ENCODE measurements at places on chromosomes 3 and 15.
A peak's percentile ranks its signal among the peaks of the same experiment; 100 is the strongest.

GRCh38 chr15:96867992-96868391, 537.5 kb downstream of the NR2F2 start:
- DNase-seq, result no peak

DNA sequence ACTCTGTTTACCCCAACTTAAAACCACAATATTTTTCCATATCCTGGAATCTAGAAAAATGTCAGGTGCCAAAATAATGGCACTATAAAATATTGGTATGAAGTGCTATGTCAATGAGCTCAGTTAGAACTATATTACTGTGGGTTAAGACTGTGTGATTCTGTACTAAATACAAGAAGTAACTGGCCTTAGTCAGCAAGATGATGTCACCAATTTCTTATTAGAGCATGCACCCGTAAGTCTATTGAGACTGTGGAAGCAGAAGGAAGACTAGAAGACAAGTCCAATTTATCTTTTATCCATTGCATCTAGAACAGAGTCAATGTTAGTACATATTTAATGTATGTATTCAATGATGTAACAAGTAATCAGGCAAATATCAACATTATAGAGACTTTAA, 25.0 kb downstream of the LRRC58 start:
- no peak for DNase-seq

DNA sequence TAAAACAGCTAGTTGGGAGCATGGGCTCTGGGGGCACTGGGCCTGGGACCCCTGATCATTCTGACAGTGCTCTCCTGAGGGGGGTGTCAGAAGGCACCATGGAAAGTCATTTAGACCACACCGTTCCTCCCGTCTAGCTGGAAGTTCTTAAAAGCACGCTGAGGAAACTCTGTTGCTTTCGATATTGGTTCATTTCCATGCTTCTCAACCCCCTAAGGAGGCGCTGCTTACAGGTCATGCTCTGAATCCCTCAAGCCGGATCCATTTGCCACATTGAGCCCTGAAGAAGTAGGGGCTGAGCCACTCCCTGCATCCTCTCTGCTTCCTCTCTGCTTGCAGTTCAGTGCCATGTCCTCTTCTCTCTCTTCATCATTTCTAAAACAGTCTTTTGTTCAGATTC, 187.2 kb downstream of the CACNA2D3 start:
- DNase-seq, result no peak

GRCh38 chr15:35458176-35458856, 87.6 kb downstream of the DPH6 start:
- no peak for DNase-seq

DNA sequence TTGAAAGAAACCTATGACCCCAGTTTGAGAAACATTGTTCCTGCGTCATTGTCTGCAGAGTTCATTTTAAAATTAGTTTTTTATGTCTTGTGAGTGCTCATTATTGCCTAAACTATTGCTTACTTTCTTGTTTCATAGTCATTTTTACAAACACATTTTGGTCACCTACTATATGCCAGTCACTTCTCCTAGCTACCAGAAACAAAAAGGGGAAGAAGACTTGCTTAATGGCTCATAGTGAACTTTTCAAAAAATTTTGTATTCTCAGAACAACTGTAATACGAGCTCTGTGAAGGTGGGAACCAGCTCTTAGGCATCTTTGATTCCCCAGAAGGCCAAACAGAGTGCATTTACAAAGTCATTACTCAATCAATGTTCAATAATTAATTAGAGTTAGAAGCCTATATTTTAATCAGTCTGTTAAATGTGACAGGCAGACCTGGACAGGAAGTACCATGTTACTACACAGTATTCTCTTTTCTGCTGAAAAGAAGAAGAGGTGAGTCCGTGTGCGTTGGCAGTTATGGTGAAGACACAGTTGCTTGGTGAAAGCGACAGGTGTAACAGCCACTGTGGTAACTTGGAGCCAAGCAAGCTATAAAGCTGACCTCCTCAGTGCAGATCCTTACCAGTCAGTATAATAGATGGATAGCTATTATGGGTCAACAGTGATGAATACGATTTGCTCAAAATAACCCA, 46.6 kb downstream of the DPPA2 start:
- DNase-seq, result no peak

- DNase-seq, result no peak
Measured at GRCh38 chr3:186882150-186882524, 39.6 kb downstream of the ADIPOQ start.

GRCh38 chr3:59595830-59596229, 546.0 kb upstream of the CFAP20DC start:
- no peak for DNase-seq

DNA sequence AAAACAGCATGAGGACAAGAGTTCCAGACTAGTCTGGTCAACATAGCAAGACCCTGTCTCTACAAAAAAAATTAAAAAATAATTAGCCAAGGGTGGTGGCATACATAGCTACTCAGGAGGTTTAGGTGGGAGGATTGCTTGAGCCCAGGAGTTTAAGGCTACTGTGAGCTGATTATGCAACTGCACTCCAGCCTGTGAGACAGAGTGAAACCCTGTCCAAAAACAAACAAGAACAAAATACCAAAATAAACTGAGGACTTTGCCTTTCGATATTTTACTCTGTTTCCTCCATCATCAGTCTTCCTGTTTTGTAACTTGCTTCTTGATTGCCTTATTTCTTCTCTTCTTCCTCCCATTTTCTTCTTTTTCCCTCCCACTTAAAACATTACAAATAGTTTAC, 504.4 kb downstream of the ROBO1 start:
- no peak for DNase-seq

DNA sequence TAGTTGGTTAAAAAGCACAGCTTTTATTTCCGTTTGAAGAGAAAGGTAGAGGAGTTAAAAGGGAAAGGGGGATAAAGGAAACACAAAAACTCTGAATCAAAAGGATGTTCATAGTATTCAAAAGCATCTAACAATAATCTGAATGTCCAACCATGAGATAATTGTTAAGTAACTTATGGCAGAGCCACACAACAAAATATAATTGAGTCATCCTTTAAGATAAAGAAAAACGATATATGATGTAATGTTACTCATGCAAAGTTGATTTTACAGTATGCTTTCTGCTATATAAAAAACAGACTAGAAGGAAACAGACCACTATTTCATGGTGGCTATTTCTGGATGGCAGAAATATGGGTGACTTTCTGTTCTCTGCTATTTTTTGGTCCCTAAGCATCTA, 3.9 kb downstream of the XPC start:
- DNase-seq, result no peak

DNA sequence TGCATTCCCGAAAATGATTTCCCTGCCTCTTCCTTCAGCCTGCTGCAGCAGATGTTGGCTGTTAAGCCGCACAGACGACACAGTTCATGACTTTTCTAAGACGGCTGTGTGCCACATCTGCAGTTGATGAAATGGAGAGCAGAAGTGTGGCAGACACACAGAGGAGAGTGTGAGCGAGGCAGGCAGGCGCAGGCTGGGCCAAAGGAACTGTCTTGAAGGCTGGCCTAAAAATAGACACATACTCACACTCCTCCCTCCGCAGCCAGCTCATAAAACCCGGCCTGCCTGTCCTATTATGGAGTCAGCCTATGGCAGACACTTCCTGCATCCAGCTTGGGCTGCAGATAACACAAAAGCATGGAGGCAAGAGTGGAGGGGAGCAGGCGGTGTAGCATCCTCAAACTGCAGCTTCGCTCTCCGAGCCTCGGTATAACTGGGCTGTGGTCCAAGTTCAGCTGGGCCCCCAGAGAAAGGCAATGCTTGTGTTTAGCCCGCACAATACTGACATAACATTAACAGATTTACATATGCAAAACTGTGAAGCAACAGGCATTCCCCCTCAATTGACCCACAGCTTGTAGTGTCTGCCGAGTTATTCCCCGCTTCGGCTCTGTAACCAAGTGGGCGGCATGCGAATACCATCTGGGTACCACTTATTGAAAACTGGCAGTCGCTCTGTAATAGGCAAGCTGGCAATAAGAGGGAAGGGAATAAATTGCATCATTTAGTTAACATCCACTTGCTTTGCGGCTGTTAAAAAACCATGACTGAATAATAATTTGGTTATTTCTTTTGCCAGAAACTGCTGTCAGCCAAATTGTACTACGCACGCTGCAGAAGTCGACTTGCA, 40.8 kb downstream of the FOXP1 start:
- peak; percentile 96 for DNase-seq

- peak; percentile 94 for DNase-seq
Measured at GRCh38 chr3:152258448-152259393, 10.0 kb upstream of the MBNL1 start.

DNA sequence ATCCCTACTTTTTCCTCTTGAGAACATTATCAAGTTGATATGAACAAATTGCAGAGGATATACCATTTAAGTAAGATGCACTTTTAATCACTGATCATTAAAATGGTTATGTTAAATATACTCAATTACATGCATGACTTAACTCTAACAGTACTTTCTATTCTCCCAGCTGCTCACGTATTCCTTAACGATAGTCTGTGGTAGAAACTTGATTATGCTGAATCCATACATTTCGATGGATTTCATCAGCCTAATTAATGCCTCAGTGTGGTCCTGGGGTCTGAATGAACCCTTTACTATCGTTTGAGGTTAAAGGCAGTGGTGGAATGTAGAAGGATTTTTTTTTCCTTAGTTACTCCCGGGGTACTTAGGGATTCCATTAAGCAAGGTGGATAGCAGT, 18.6 kb downstream of the SOX2 start:
- DNase-seq, result no peak

DNA sequence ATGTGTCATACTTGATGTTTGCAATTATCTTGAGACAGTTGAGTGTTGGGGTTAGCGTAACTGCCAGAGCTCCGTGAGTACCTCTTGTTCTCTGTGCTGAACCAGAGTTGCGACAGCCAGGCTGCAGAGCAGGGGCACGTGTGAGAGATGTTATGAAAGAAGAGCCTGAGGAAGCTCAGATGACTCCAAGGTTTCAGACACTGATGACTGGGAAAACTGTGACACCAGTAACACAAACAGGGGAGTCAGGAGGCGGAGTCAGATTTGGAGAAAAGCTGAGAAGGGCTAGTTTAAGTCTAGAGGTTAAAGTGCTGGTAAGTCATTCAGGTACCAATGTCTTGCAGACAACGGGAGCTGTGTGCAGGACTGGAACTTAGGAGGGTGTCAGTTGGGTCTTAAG, 45.0 kb downstream of the BLM start:
- DNase-seq, result no peak

- DNase-seq, result no peak
Measured at GRCh38 chr3:51860703-51861665, at the start of gene IQCF2. Gene IQCF2 (plus strand): TSS chr3:51861615. CDS start chr3:51861667, 52 bp downstream.
